ENCODE measurements at places on chromosomes 12 and 14.

DNA sequence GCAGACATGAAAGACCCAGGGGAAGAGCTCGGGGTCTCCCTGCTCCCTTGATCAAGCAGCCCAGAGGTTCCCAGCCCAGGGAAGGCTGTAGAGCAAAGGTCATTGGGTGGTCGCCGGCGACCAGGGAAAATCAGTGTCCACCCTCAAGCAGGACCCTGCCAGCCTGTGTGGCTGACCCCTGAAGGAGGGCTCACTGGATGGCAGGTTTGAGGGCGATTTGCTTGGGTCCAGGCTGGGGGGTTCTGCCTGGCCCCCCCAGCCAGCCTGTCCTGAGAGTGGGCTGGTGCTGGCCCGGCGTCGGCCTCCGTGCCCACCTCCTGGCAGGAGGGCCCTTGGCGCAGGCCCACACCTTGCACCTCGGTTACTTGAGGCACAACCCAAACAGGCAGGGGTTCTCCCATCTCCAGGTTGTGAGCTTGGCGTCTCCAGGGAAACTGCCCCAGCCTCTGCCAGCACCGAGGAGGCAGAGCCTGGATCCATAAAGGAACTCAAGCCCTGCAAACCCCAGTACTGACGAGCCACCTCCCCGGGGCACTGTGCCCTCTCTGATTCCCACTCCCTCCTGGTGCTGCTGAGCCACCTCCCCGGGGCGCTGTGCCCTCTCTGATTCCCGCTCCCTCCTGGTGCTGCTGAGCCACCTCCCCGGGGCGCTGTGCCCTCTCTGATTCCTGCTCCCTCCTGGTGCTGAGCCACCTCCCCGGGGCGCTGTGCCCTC is 329.0 kb upstream of the SFSWAP start:
- no peak for DNase-seq

- no peak for DNase-seq
These were observed 28.8 kb upstream of the BHLHE41 start for GRCh38 chr12:26153421-26154154.

- peak; percentile 75 for DNase-seq
These were observed 26.4 kb upstream of the RASSF3 start for GRCh38 chr12:64583771-64584421.

DNA sequence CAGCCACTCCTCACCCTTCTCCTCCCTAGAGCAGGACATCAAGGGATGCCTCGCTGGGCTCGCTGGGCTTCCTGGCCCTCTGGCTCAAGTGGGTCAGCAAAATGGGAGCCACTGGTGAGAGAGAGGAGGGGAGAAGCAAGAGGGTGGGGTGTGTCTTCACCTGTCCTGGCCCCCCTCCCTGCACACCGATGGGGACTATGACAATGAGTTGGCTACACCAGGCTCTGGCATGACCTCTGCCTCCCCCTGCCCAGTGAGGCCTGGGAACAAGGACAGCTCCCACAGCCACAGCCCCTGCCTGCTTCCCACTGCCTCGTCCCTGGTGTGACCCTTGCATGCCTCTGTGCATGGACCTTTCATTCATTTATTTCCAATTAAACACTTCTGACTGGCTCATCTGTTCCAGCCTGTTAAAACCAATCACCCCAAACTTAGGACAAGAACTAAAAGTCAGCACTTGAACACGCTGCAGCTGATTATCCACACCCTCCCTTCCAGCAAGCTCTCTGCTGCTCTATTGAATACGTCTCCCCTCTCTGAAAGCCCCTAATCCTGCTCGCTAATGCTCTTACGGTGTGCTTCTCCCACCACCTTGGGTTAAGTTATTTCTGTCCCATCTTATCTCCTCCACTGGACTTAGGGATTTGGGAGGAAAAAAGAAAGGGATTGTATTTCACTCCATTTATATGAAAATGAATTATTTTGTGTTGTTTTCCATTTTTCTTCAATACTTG is 5.8 kb upstream of the PPP2R5C start:
- no peak for DNase-seq

- DNase-seq: no peak
These were observed 37.1 kb upstream of the LMNTD1 start for GRCh38 chr12:25590011-25590721.

DNA sequence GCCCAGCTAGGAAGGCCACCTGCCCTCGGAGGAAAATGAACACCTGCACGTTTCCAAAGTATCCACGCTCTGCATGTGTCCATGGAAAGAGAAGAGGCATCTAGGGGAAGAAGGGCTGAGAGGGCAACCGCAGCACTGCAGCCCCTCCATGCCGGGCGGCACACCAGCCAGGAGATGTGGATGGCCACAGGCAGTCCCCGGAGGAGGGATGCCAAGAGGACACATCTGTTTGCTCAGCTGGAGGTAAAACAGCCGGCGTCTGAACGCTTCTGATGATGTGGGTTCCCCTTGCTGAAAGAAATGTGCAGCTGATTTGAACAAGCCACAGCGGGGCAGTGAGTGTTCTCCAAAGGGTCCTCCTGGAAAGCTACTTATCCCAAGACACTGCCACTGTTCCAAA is 34.0 kb downstream of the CHGA start:
- DNase-seq: no peak

DNA sequence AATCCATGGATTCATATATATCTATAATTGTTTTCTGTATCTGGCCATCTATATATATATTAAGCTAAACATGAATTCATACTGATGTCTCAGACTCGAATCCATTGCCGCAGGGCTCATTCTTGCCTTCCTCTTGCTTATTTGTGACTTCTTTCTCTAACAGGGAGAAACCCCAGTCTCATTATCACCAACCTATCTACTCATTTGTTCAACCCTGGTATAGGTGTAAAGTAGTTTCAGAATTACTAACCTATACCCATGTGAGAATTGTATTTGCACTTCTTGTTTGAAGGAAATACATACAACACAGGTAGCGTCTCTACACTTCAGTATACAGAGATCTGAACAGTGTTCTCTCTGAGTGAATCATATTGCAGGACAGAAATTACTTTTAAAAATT is 77.7 kb downstream of the PTPN11 start:
- DNase-seq: no peak

GRCh38 chr14:105533391-105533790 is 7.0 kb downstream of the TMEM121 start:
- DNase-seq: no peak

- DNase-seq: no peak
These were observed 21.8 kb downstream of the DERA start for GRCh38 chr12:15932971-15933370.

DNA sequence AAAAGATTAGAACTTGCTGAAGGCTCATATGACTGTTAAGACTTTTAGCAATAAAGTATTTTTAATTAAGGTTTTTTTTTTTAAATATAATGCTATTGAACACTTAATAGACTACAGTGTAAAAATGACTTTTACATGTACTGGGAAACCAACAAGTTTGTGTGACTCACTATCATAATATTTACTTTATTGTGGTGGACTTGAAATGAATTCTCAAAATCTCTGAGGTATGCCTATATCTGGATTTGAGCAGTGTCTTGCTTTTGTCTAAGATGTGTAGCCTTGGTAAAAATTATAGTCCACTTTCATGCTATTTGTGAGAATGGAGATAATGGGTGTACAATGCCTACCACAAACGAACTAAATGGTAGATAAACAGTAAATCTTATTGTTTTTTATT is 33.9 kb upstream of the NAV3 start:
- DNase-seq: no peak

All from lung (tissue), 17 donors.